ENCODE measurements at places on chromosomes 3 and 15.

DNA sequence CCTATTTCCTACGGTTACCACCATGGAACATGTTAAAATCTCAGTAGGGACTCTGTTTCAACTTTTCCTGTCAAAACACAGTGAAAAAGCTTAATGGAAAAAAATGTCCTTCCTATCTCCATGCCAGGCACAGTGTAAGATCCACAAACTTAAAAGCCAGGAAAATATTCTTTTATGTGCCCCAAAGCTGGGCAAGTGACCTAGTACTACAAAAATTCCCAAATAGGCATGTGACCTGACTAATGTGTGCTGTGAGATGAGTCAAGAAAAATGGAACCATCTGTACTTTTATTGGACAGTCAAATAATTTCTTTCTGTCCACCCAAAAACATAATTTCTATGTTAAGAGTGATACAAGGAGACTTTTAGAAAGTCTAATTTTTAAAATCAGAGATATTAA, 406.0 kb downstream of the ZBTB20 start:
- no peak for DNase-seq

DNA sequence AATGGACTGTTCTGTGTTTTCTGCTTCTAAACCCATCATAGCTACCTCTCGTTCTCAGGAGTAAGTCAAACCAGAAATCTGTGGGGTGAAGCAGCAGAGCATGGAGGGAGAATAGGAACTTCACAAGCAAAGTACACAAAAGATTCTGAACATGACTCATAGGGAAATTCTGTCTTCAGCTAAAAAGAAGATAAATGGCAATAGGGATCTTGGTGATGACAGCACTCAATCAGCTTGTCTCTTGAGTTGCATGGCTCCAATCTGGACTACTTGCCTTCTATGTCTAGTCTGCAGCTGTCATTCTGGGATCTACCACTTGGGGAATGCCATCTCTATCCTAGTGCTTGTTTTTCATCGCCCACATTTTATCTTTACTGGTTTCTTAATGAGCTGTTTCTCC, 13.5 kb upstream of the GRAMD1C start:
- DNase-seq = no peak

DNA sequence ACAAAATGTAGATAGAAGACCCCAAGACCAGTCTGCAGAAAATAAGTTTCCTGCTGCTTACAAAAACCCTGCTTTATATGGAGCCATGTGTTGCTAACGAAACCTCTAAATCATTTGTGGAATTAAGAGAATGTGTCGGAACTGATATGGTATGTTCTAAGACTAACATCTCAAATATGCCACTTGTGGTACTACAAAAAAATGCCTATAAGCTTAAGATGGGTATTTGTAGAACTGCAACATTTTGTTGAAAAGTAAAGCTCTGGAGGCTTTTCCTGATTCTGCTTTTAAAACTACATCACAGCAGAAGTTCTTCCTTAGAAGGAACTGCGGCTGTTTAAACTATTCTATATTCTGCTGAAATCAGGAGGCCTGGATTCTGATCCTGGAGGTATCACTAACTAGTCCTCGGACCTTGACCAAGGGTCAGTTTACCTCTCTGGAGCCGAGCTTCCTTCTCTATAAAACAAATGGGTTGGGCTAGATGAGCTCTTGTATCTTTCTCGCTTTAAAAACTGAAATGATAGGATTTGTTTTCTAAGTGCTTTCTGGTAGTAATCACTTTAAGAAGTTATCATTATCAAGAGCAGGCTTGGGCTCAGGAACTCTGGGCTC, 74.9 kb downstream of the RAD18 start:
- DNase-seq = no peak

DNA sequence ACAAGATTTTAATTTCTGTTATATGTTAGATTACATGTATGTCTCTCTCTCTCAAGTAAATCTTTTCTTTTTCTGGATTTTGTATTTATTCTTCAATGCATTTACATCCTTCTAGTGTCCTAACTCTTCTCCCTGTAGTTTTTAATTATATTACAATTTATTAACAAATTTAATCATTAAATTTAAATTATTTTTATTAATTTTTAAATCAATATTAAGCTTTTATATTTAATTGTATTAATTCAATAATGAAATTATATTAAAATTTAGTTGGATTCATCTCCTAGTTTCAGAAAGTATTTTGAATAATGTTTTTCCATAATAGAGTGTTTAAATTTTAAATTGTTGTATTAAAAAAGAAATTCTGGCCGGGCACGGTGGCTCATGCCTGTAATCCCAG, 29.8 kb downstream of the MLF1 start:
- no peak for DNase-seq

- DNase-seq = no peak
These were observed 122.3 kb downstream of the CHL1 start for GRCh38 chr3:318903-319302.

DNA sequence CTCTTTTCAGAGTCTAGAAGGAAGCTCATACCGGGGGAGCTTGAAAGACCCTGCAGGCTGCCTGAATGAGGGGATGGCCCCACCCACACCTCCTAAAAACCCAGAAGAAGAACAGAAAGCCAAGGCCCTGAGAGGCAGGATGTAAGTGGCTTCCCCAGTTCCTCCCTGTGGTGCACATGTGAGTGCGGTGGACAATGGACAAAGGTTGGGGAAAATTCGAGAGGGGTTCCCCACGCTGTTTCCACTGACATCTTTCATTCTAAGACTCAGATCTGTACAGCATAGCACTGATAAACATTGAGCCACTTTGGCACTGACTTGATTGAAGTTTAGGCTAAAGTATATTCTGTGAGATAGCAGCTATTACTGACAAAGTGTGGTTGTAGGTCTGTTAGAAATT, 79.5 kb upstream of the UMPS start:
- DNase-seq = no peak
